ENCODE measurements at places on chromosomes 2 and 18.

DNA sequence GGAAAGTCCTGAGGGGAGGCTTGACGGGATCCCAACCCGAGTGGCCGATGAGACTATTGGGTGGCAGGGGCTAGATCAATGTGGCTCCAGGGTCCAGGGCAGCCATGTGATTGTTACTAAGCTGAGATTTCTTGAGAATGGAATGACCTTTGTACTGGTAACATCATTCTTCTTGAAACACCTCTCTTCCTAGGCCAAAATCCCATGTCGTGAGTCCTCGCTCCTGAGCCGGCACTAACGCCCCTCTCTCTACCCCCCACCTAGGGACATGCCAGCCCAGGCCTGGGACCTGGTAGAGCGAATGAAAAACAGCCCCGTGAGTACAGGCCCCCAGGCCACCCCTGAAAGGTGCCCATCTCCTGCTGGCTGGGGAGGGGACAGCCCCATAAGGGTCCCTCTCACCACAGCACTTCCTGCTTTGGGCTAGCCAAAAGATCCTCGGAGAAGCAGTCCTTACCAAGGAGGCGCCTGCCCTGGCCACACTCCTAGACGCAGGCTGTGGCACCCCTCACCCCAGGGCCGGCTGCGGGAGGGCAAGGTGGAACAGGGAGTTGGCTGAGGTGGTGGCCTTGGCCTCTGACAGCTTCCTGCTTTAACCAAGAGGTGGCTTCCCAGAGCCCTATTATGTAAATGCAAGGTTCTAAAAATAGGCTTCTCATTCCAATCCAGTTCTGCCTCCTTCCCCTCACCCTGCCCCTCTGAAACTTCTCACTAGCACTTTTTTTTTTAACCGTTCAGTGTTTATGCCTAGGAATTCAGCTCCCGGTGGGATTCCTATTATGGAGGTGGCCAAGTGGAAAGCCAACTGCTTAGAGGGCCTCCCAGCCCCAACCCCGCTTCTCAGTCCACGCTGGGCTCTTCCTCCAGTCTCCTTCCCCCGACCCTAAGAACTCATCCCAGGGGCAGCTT, 126.6 kb upstream of the PPP1CB start:
- peak; percentile 30 for DNase-seq

DNA sequence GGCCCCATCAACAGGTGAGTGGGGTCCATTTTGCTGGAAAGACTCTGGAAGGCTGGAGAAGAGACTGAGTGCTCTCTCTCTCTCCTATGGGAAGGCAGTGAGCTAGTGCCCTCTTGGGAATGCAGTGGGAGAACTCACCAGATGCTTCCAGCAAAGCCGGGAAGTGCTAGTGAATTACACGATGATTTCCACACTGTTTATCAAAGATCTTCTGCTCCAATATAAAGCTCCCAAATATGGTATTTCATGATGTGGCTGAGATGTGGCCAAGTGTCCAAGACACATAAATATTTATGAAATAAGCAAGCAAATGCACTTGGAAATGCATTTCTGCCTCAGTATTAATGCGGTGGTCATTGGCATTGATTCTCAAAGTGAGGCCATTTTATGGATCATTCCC, 135.9 kb downstream of the VAPA start:
- DNase-seq, result no peak

GRCh38 chr2:172013396-172013795, 13.6 kb downstream of the METAP1D start:
- no peak for DNase-seq

- no peak for DNase-seq
Measured at GRCh38 chr18:6994771-6995430, 122.7 kb downstream of the LAMA1 start.

- no peak for DNase-seq
Measured at GRCh38 chr2:5176764-5177163, 515.4 kb upstream of the SOX11 start.

GRCh38 chr18:44051026-44051425, 629.7 kb upstream of the SETBP1 start:
- DNase-seq, result no peak

DNA sequence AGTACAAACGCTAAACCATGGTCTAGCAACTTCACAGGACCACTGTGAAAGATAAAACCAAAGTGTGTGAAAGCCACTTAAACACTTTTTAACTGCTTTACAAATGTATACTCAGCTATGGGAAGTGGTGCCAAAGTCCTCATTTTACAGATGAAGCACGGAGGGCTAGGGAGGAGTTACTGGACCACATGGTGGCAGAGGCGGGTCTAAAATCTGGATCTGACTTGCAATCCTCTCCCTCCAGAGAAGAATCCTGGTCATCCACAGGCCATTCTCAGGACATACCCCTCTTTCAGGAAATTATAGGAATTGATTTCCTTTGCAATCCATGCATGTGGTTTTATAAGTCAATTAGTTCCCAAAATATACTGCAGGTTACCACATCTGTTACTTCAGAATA, 84.6 kb upstream of the GYPC start:
- DNase-seq, result no peak

GRCh38 chr18:23540867-23541266, 37.6 kb downstream of the RMC1 start:
- peak; percentile 24 for DNase-seq

GRCh38 chr2:169073211-169073962, 4.0 kb downstream of the DHRS9 start:
- no peak for DNase-seq

- DNase-seq, result no peak
Measured at GRCh38 chr2:156864325-156864724, 393.2 kb upstream of the GALNT5 start.

GRCh38 chr2:40450066-40450795, 1.7 kb downstream of the SLC8A1 start:
- peak; percentile 63 for DNase-seq

All from midbrain (tissue), 1 donor.